SJSA1 (cell line): ENCODE measurements at places on chromosomes 6 and 20.

GRCh38 chr20:59580146-59580946, 24.0 kb upstream of the PHACTR3 start:
- DNase-seq, result no peak

DNA sequence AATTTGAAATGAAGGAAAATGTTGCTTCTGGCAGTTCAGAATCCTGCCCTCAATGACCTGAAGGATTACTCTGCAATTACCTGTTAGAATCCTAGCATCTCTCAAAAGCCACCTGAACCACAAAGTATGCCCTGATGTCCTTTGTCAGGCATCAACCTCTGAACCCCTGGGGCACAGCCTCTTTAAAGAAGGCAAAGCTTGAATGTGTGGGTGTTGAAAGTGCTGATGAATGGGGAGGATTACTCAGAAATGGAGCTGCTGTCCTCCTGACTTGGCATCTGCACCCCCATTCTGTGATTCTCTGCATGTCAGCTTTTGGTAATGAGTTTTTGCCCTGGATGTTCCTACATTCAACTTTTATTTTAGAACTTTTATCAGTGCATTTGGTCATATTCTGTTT, 179.2 kb downstream of the PKHD1 start:
- no peak for DNase-seq

GRCh38 chr6:169974663-169975062, 223.2 kb downstream of the ERMARD start:
- no peak for DNase-seq

GRCh38 chr6:98578016-98578415, 256.4 kb upstream of the POU3F2 start:
- peak; percentile 16 for DNase-seq

- DNase-seq, result no peak
These were observed 126.5 kb downstream of the HUS1B start for GRCh38 chr6:530425-530824.

DNA sequence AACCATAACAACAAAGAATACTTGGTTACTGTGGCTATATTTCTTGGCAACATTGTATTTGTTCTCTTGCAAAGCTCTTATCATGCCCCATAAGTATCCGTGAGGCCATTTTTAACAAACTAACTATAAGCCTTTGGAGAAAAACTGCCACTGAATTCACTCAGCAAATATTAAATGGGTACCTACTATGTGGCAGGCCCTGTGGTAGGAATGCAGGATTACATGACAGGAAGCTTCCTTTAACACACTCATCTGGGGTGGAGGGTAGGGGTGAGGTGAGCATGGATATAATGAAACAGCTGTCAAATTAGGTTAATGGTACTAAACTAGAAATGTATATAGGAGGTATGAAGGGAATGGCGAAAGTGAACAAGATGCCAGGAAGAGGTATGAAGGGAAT, 504.8 kb downstream of the MEI4 start:
- no peak for DNase-seq

- DNase-seq, result no peak
These were observed 166.4 kb upstream of the RNF217 start for GRCh38 chr6:124795643-124796463.

DNA sequence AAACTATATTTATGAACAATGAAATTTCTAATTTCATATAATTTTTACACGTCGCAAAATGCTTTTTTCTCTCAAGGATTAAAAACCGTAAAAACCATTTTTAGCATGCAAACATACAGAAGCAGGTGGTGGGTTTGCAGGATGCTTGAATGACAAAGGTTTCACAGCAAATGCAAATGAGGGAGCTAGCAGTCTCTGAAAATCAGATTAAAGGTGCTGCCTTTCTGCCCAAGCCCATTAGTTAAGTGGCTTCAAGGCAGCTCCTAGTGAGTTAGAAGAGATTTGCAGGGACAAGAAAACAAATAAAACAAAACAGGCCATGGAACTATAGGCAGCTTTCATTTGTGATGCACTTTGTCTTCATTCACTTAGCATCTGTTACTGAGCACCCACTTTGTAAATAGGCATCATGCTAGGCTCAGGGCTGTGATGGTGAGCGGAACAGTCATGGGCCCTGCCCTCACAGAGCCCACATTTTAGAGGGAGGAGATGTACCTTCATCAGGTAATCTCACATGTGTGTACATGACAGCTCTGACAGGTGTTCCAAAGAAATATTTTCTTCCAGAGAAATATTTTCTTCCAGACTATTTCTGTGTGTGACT, 29.5 kb downstream of the NAPB start:
- DNase-seq, result no peak

GRCh38 chr6:156348849-156349248, 428.3 kb upstream of the ARID1B start:
- DNase-seq, result no peak

DNA sequence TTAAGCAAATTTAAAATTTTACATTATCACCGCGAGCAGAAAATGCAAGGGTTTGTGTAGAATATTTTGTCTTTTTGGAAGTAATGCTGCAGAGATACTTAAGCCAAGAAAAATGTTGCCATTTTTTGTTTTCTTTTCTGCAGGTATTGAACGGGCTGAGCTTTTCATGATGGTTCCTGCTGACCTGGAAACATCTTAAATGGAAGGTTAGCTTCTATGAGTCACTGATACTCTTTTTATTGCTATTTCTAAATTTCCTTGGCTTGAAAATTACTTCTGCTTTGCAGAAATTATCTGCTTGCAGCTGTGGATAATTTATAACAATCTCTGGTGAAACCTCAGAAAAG, 12.7 kb downstream of the SYTL3 start:
- DNase-seq, result no peak

DNA sequence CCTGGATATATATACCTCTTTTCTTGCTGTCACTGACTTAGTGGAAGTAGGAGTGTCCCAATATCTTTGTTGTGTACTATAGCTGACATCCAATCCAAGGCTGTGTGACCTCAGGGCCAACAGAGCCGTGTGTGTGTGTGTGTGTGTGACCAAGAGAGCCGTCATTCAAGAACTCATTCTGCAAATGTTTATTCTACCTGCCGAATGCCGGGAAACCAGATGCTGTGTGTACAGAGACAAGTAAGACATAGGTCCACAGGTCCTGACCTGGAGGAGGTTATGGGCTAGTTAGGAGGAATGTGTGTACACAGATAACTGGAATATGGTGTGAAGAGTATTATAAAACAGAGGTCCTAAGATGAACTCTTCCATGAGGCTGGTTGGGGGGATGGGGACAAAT, 190.0 kb downstream of the DHX35 start:
- no peak for DNase-seq

GRCh38 chr20:52829111-52829510, 143.0 kb upstream of the TSHZ2 start:
- DNase-seq, result no peak

DNA sequence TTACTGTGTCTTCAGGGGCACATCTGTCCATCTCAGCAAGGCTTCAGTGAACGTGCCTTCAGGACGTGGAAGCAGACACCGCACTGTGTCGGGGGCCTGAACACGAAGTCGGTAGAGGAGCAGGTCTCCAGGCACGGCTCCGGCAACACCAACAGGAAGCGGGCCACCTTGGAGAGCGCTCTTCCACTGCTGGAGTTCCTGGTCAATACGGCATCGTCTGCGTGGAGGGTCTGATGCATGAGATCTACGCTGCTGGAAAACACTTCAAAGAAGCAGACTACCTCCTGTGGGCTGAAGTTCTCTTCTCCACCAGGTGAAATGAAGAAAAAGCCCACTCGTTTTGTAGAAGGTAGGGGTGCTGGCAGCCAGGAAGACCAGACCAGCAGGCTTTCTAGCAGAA, 69.3 kb upstream of the SLCO4A1 start:
- DNase-seq, result no peak

- DNase-seq, result no peak
These were observed 9.7 kb downstream of the TULP4 start for GRCh38 chr6:158321960-158322359.

DNA sequence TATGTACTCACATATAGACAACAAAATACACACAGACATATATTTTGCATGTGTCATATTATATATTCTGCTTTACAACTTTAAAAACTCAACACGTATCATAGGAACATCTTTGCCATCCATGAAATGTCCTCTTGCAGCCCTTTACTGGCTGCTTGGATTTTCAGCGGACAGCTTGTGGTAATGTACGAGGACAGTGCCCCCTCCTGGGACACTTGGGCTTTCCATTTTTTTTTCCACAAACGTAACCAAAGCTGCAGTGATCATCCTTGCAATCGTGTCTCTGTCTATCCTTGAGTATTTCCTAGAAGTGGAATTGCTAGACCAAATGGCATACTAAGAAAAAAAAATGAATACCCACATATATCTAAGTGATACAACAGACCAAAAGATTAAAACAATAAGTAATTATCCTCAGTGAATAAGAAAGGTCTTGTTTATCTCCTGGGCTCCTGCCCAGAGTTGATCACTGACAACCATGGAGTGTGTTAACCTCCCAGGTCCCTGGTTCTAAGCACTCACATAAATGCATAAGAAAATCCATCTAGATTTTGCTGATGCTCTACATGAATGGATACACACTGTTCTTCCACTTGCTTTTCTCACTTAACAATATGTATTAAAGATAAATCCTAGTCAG, 18.1 kb downstream of the BPI start:
- DNase-seq, result peak; percentile 39

DNA sequence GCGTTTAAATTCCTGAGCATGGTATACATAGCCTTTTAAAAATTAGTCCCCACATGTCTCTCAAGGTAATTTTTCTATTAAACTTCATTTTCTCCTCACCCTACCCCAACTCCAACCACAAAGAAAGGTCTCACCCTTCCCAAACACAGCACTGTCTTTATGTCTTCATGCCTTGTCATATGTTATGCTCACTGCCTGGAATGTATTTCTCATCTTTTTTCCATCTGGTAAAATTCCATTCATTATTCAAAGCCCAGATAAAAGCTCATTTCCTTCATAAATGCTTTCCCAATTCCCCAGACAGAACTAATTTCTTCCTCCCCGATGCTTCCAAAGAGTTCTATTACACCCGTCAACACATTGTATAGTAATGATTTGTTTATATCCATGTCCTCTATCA, 302.0 kb downstream of the ALDH8A1 start:
- DNase-seq, result no peak

- DNase-seq, result no peak
These were observed 3.9 kb downstream of the ROMO1 start for GRCh38 chr20:35702824-35703695.

DNA sequence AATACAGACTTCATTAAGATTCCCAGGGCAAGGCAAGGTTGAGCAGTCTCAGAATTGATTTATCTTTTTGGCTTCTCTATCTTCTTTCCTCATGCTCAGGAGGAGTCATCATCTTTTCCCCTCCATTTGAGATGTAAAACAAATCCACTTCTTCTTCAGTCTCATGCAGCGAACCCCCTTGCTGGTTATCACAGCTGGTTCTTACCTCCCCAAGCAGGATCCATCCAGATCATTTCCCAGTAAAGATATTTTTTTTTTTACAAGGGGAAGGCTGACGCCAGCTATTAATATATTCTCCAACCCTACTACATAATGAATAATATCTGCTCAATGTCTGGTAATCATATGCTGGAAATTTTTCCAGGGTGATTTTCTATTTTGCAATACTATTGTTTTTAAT, 508.9 kb upstream of the NOX3 start:
- no peak for DNase-seq

GRCh38 chr6:18506382-18507017, 119.3 kb downstream of the RNF144B start:
- DNase-seq, result peak; percentile 54

GRCh38 chr6:17057322-17057721, 44.5 kb upstream of the STMND1 start:
- no peak for DNase-seq

DNA sequence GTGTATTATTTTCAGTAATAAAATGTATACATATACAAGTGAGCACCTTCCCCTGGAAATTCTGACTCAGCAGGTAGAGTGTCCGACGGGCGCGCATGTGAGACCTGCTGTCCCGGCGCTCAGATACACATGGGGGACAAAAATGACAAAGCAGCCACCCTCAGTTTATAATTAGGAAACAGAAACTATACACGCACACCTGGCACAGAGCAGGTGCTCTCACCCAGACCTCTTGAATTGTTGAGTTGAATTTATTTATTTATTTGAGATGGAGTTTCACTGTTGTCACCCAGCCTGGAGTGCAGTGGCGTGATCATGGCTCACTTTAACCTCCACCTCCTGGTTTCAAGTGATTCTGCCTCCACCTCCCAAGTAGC, 180.4 kb downstream of the ZDHHC14 start:
- DNase-seq, result no peak

DNA sequence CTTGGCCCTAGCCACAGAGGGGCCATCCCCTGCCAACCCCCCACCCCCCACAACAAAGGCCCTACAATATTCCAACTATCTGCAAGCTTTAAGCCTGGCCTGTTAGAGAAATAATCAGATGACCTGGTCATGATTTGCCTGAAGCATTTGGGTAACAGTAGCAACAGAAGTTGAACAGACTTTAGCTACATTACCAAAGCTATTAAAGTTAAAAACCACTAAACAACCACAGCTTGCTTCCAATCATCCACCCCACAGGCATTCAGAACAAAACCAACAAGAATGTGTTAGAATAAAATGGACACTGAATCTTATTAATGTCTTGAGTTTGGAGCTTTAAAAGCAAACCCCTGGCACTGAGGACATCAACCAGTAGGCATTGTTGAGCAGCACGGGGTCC, 250.9 kb downstream of the LRFN2 start:
- no peak for DNase-seq

- DNase-seq, result peak; percentile 51
These were observed 45.6 kb downstream of the ADGRF5 start for GRCh38 chr6:46876126-46876525.

DNA sequence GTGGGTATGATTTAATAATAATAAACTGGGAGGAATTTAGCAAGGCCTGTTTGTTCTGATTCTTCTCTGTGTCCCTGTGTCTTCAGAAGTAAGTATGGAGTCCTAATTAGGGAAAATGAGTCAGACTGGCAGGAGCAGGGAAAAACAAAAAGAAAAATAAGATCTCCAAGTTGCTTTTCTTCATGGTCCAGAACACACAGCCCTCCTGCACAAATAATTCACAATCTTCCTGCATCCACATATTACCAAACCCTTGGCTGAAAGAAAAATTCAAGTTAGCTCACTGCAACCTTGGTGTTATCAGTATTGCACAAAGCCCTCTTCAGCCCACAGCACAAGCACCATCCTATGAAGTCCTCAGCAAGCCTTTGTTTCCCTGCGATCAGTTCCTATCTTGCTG, 142.0 kb upstream of the LAMA2 start:
- no peak for DNase-seq

GRCh38 chr6:93036835-93037234, 382.5 kb downstream of the EPHA7 start:
- no peak for DNase-seq

- DNase-seq, result no peak
These were observed 241.2 kb downstream of the BMP7 start for GRCh38 chr20:57025261-57025660.

GRCh38 chr6:85390775-85391174, 59.1 kb upstream of the NT5E start:
- no peak for DNase-seq

GRCh38 chr6:6676910-6677441, 88.5 kb downstream of the LY86 start:
- DNase-seq, result peak; percentile 70

DNA sequence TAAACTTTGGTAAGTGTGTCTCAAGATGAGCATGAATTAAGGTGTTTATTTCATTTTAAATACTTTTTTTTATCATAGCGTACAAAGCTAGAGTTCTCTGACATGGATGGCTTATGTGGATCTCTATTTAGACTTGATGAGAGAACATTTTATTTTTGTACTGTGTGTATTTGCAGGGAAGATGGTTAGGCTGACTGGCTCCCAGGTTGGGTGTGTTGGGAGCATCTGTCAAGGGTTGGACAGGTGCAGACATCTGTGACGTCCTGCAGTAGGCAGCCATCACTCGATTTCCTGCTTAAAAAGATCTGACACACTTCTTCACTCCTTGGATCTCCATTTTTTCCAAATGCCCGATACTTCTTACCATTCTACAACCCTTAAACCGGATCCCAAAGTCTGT, 221.9 kb upstream of the QKI start:
- no peak for DNase-seq
